AG20443 (cell line): ENCODE measurements at places on chromosomes 2 and 18.

DNA sequence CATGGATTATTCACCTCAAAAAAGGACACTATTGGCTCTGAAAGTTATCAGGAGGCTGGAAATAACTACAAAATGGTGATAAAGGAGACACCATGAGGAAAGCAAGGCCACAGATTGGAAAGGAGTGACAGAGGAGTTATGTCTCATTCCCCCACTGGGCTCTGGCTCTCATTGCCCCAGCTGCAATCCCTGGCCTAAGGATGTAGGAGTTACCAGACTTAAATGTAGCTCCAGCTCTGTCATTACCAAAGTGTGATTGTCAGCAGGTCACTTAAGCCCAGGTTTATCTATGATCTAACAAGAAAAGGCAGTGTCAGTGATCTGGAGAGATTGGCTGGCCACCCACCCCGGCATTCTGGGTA, 1228.2 kb upstream of the DDX18 start:
- DNase-seq: no peak

GRCh38 chr18:47800248-47800647, 130.2 kb downstream of the SMAD2 start:
- no peak for DNase-seq

GRCh38 chr18:79695856-79696850, 16.6 kb downstream of the CTDP1 start:
- DNase-seq: no peak

GRCh38 chr2:241041589-241042158, 43.3 kb downstream of the SNED1 start:
- DNase-seq: no peak
